Vagina (tissue), 2 donors: ENCODE measurements at places on chromosomes 6 and 20.

DNA sequence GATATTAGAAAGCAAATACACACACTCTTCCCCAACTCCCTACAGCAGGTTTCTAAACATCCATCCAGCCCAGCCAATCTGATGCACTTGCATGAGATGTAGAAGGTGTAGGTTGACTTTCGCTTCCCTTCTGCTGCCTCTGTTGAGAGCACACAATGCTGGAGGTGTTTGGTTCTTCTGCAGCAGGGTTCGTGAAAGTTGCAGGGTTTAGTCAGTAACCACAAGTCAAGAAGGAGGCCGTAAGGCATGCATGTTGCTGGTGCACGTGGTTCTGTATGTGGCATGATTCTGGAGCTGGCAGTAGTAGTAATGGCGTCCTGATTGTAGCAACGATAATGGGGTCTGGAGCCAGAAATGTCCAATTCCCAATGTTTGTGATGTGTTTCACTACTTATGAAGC, 53.0 kb downstream of the DEK start:
- H3K4me1 ChIP-seq: no peaks in the 10 kb centered on the region
- H3K4me3 ChIP-seq: no peak overlapping the region
- no peak for DNase-seq
- no peak overlapping the region for H3K27ac ChIP-seq

DNA sequence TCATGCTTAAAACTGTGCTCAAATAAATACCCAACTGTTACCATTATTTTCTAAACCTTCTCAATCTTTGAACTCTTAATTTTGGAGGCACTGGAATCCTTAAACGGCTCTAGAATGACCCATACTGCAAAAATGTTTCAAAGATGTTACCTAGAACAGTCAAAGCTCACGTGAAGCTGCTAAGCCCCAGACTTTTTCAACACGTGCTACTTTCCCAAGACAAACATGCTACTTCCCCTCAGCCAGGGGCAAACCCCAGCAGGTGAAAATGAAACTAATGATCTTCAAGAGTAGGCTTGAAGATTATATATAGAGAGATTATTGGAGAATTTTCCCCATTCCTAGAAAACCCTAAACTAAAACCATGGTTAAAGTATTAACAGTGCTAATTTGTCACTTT, 28.1 kb downstream of the HUS1B start:
- peaks cover 4% of the 10 kb centered on the region for H3K36me3 ChIP-seq
- H3K27ac ChIP-seq: no peak overlapping the region
- no peak overlapping the region for H3K4me3 ChIP-seq
- DNase-seq: no peak
- no peaks in the 10 kb centered on the region for H3K27me3 ChIP-seq

GRCh38 chr6:110400208-110400607, 15.2 kb downstream of the DDO start:
- H3K36me3 ChIP-seq: no peaks in the 10 kb centered on the region
- H3K27me3 ChIP-seq: no peaks in the 10 kb centered on the region
- no peaks in the 10 kb centered on the region for H3K4me1 ChIP-seq
- DNase-seq: no peak

GRCh38 chr6:89553431-89553830, 85.1 kb downstream of the LYRM2 start:
- DNase-seq: no peak
- no peaks in the 10 kb centered on the region for H3K27me3 ChIP-seq
- no peaks in the 10 kb centered on the region for H3K4me1 ChIP-seq
- H3K36me3 ChIP-seq: no peaks in the 10 kb centered on the region

DNA sequence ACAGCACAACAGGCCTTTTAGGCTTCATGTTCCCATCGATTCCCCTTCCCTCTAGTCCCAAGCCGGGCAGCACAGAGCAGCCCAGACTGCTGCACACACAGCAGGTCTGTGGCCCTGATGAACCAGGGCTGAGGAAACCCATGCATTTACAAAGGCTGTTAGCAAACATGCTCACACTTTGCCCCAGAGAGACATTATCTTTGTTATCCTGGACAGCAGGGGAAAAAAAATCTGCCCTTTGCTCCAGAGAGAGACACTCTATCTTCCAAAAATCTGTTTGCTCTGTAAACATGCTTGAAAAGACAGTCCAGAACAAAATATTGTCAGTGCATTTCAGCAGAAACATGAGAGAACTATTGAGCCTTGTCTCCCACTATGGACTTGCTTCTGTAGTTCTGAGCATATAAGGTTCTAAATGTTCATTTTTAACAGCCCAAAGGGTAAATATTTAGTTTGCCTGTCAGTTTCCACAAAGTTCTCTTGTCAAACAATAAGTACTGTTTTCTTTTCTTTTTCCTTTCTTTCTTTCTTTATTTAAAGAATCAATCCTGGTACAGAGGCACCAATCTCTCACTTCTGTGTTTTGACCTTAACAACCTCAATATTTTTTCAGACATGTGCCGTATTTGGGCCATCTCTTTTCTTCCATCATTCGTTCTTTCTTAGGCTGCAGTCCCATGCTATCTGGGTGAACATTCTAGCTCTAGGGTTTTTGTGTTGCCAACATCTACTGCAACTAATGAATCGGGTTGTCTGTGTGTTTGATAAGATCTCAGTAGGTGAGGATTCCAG, 468.0 kb downstream of the EPM2A start:
- H3K4me3 ChIP-seq: no peak overlapping the region
- H3K36me3 ChIP-seq: no peaks in the 10 kb centered on the region
- no peak overlapping the region for H3K27ac ChIP-seq
- no peaks in the 10 kb centered on the region for H3K27me3 ChIP-seq

GRCh38 chr6:40947876-40948526, 91.0 kb downstream of the UNC5CL start:
- no peak for DNase-seq
- no peaks in the 10 kb centered on the region for H3K4me1 ChIP-seq
- H3K36me3 ChIP-seq: no peaks in the 10 kb centered on the region
- no peaks in the 10 kb centered on the region for H3K27me3 ChIP-seq

DNA sequence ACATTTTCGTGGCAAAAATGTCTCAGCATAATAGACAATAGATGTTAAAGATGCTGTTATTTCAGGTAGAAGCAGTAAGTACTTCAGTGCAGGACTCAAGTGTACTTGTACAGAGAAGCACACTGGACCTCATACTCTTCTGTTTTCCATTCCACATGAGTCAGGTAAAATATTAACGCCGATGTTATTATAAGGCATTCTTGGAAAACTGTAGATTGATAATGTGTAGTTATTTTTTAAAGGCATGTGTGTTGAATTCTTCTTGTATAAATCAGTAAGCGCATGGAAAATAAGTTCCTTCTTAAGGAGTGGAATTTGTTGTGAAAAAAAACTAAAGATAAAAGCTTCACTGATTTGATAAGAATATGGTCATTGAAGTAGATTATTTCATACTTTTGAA, 45.8 kb downstream of the DOP1A start:
- peaks cover 25% of the 10 kb centered on the region for H3K36me3 ChIP-seq
- no peak for DNase-seq
- H3K27me3 ChIP-seq: no peaks in the 10 kb centered on the region
- no peak overlapping the region for H3K27ac ChIP-seq
- H3K4me1 ChIP-seq: no peaks in the 10 kb centered on the region

GRCh38 chr20:34066476-34067090, 45.5 kb downstream of the EIF2S2 start:
- no peaks in the 10 kb centered on the region for H3K27me3 ChIP-seq
- H3K27ac ChIP-seq: peak overlapping the region; percentile 64
- peaks cover 57% of the 10 kb centered on the region for H3K4me1 ChIP-seq

- H3K4me1 ChIP-seq: no peaks in the 10 kb centered on the region
- H3K27ac ChIP-seq: no peak overlapping the region
- no peak for DNase-seq
- no peak overlapping the region for H3K4me3 ChIP-seq
- no peaks in the 10 kb centered on the region for H3K36me3 ChIP-seq
Observed at GRCh38 chr6:106161311-106161874, 75.3 kb downstream of the PRDM1 start.

GRCh38 chr6:41741625-41742490, 5.3 kb downstream of the PGC start:
- H3K36me3 ChIP-seq: no peaks in the 10 kb centered on the region
- no peaks in the 10 kb centered on the region for H3K27me3 ChIP-seq
- H3K4me3 ChIP-seq: no peak overlapping the region
- no peak for DNase-seq

DNA sequence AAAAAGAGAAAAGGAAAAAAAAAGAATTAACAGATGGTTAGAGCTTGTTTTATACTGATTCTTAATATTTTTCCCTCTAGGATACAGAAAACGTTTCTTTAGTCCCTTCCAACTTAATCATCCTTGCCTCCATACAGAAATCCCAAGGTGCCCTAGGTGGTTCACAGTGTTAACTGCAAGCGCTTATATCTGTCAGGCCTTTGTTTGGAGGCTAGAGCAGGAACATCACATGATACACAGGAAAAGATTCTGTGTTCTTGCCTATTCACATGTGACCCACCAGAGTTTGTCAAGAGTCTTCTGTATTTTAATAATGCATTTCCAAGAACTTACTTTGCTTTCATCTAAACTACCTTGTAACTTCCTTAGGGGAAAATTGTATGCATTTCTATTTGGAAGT, 31.3 kb downstream of the ANKRD6 start:
- H3K36me3 ChIP-seq: no peaks in the 10 kb centered on the region
- no peak overlapping the region for H3K4me3 ChIP-seq
- no peaks in the 10 kb centered on the region for H3K27me3 ChIP-seq
- no peaks in the 10 kb centered on the region for H3K4me1 ChIP-seq

GRCh38 chr20:41370176-41370575, 3.6 kb upstream of the EMILIN3 start:
- no peak overlapping the region for H3K4me3 ChIP-seq
- peaks cover 6% of the 10 kb centered on the region for H3K4me1 ChIP-seq
- no peak for DNase-seq
- H3K27me3 ChIP-seq: no peaks in the 10 kb centered on the region
- no peak overlapping the region for H3K27ac ChIP-seq
- H3K36me3 ChIP-seq: no peaks in the 10 kb centered on the region

GRCh38 chr6:51352506-51353029, 533.9 kb downstream of the TFAP2B start:
- DNase-seq: no peak
- no peaks in the 10 kb centered on the region for H3K36me3 ChIP-seq
- no peak overlapping the region for H3K4me3 ChIP-seq
- H3K4me1 ChIP-seq: no peaks in the 10 kb centered on the region
- no peaks in the 10 kb centered on the region for H3K27me3 ChIP-seq

GRCh38 chr6:52515219-52515960, 61.5 kb downstream of the TRAM2 start:
- H3K4me1 ChIP-seq: peaks cover 74% of the 10 kb centered on the region
- DNase-seq: no peak
- no peaks in the 10 kb centered on the region for H3K36me3 ChIP-seq
- H3K27me3 ChIP-seq: no peaks in the 10 kb centered on the region
- H3K27ac ChIP-seq: peak overlapping the region; percentile 91

DNA sequence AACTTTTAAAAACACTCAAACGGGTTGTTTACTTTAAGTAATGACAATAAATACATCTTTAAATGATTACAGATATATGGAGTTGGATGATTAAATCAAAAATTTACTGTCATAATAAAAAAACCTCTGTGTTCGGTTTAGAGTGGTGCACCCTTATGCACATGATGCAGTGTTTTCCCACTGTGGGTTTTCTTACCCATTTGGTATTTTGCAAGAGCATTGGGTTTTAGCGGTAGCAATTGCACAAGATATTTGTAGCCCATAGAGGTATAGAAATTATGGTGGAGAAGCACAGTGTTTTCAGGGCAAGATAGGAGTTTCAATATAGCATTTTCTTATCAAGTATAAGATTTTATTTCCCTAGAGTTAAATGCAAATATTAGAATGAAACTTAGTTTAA, 410.8 kb upstream of the PLCB4 start:
- H3K4me3 ChIP-seq: no peak overlapping the region
- DNase-seq: no peak
- no peak overlapping the region for H3K27ac ChIP-seq
- no peaks in the 10 kb centered on the region for H3K36me3 ChIP-seq

GRCh38 chr6:154569156-154569862, 58.8 kb upstream of the CNKSR3 start:
- no peaks in the 10 kb centered on the region for H3K36me3 ChIP-seq
- H3K4me1 ChIP-seq: no peaks in the 10 kb centered on the region
- no peak for DNase-seq
- no peak overlapping the region for H3K4me3 ChIP-seq
- no peak overlapping the region for H3K27ac ChIP-seq
- no peaks in the 10 kb centered on the region for H3K27me3 ChIP-seq

DNA sequence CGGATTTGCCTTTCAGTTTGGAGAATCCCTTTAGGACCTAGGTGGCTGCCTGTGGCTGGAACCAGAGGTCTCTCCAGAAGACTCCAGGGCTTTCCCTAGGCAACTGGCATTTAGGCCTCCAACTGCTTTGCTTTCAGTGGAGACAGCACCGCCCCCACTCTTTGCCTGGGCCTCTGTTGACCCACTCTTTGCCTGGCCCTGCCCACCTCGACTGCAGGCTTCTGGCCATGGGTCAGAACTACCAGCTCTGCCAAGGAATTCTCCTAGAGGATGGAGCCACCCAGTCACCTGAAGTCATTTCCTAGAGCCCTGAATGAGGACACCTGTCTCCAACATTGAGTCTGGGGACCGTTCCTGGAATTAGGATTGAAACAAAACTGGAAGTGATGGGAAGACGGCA, 439.0 kb upstream of the CDH4 start:
- no peaks in the 10 kb centered on the region for H3K27me3 ChIP-seq
- DNase-seq: peak; percentile 74
- H3K4me1 ChIP-seq: no peaks in the 10 kb centered on the region

DNA sequence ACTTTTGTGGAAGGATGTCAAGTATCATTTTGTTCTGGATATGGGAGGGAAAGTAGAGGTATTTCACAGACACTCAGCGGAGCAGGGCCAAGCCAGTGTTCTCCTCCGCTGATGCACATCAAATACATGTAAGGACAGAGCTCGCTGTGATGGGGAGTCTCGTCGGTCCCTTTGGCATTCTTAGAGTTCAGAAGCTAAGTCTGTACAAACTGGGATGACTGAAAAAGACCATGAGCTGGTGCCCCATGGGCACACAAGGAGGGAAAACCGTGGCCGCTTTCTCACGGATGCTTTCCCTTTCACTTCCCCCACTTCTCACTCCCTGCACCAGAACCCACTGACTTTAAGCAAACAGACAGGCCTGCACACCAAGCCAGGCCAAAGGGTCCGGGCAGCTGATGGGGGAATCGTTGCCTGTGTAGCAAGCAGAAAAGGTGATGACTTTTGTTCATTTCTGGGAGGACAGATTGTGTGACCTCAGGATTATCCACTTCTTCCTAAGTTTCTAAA, 27.7 kb upstream of the MPC1 start:
- H3K27me3 ChIP-seq: no peaks in the 10 kb centered on the region
- no peak overlapping the region for H3K27ac ChIP-seq
- no peaks in the 10 kb centered on the region for H3K4me1 ChIP-seq
- H3K36me3 ChIP-seq: peaks cover 15% of the 10 kb centered on the region
